ENCODE measurements at places on chromosomes 4 and X.
A peak's percentile ranks its signal among the peaks of the same experiment; 100 is the strongest.

DNA sequence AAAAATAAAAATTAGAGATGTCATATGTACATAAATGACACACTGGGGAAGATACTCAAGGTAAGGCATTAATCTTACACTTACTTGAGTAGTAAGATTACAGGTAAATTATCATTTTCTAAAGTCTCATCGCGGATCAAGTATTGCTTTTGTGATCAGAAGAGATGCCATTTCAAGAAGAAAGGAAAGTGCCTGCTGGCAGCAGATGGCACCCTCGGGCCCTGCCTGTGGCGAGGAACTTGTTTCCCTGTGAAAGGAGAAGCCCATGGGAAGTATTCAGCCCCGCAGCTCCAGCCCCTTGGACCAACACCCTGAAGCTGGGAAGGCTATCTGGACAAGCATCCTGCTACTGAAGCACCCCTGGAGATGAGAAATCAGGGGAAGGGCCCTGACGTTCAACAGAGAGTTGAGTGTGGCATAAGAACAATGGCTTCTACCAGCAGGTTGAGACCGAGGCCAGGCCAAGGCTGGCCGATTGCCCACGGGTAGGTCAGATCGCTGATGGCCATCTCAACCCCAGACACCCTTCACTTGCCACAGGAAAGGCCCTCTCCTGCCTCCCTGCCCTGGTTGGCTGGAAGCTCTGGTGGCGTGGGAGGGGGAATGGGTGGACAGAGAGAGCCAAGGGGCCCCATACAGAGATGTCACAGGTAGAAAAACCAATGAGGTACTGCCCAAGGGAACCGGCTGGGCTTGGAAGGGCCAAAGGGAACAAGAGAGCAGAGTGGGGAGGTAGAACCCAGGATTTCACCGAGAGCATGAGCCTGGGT is 18.8 kb upstream of the MXD4 start:
- no peak for DNase-seq

DNA sequence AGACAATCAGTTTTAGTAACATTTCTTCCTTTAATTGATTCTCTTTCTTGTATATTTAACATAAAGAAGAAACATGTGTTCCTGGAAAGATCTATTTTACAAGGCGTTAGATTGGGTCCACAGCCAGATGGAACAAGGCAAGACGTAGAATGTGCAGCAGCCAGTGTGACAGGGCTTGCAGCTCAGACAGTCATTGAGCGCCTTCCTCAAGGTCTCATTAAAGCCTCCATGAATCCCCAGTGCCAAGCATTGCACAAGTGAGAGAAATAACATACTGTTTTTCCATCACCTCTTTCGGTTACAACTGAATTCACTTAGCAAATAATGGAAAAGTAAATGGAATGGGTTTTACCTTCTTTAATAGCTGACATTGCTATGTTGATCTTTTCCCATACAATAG is 292.5 kb downstream of the USP46 start:
- DNase-seq = no peak

DNA sequence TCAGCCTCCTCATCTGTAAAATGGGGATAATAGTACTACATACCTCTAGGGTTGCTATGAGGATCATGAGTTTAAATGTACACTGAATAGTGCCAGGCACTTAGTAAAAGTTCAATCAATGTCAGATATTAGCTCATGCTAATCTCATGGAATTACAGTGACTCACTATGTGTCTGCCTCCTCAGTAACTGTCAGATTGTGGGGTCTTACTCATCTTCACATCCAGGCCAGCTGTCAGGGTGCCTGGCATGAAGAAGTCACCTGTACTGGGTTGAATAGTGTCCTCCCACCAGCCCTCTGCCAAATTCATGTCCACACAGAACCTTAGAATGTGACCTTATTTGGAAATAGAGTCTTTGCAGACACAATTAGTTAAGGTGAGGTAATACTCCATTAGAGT is 54.3 kb upstream of the STIM2 start:
- DNase-seq = no peak

- DNase-seq = no peak
Measured at GRCh38 chr4:131978120-131978519, 1171.0 kb upstream of the PCDH10 start.

- no peak for DNase-seq
Measured at GRCh38 chr4:173448608-173449379, 49.9 kb upstream of the SCRG1 start.

GRCh38 chr4:101527188-101527587 is 179.9 kb upstream of the PPP3CA start:
- DNase-seq = no peak

GRCh38 chr4:74544655-74545361 is 99.9 kb downstream of the AREG start:
- peak; percentile 64 for DNase-seq

DNA sequence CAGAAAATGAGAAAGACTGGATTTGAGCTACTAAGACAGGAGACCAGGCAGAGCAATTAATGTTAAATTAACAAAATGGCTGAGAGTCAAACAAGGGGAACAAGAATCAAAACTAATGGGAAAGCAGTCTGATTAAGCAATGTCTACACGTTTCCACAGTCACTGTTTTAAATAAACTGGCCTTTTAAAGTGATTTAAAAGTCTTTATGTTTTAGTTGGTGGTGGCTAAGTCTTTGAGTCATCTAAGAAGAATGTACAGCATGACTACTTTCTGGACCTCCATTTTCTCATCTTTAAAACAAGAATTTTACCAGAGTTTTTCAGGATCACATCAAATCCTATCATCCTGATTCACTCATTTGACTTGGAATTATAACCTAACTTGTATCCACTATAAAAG is 233.8 kb downstream of the ENOX2 start:
- DNase-seq = no peak
